Activated CD8-positive, alpha-beta T cell treated with anti-CD3 and anti-CD28 coated beads, Interleukin-2, amount 10 ng/mL, durations not matched to agents 7 days and 5 days (primary cell): ENCODE measurements at places on chromosomes 4 and X. TPM values are rescaled to one million over a fixed set of nuclear protein-coding genes. Genes with fewer than 3 reads are reported as not detected.

The FMR1 gene
- 44.5 TPM for total RNA-seq

GRCh38 chrX:134241960-134242619 is 5.1 kb downstream of the CCDC160 start:
- no peak for DNase-seq

- DNase-seq: no peak
These were observed 115.4 kb downstream of the AFAP1 start for GRCh38 chr4:7824218-7824617.

GRCh38 chr4:58600290-58600689 is 1490.1 kb upstream of the IGFBP7 start:
- DNase-seq: no peak

- DNase-seq: no peak
These were observed 131.2 kb downstream of the FRMPD4 start for GRCh38 chrX:12269484-12269883.
